ENCODE measurements at places on chromosomes 3 and 15. TPM values are rescaled to one million over a fixed set of nuclear protein-coding genes. Genes with fewer than 3 reads are reported as not detected.

The CSPG5 gene
- total RNA-seq = 23.3 TPM

The TRH gene
- total RNA-seq = 0.36 TPM

The ABHD14A gene
- total RNA-seq = 12.3 TPM

- DNase-seq = no peak
These were observed 25.9 kb downstream of the SNX33 start for GRCh38 chr15:75673426-75674235.

DNA sequence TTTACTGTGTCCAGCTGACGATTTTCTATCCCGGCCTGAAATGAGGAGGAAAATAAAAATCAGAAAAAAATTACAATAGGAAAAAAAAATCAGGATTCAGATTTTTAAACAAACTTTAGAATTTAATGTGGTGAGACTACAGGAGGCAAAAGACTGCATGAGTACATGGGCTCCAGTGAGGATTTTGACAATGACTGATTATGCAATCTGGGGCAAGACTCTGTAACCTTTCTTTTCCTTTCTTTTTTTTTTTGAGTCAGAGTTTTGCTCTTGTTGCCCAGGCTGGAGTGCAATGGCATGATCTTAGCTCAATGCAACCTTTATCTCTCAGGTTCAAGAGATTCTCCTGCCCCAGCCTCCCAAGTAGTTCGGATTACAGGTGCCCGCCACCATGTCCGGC, 29.9 kb downstream of the SPG11 start:
- no peak for DNase-seq

GRCh38 chr15:101264911-101265641, 12.2 kb downstream of the SELENOS start:
- no peak for DNase-seq

GRCh38 chr15:40836020-40836419, 7.5 kb upstream of the PPP1R14D start:
- DNase-seq = no peak

- DNase-seq = no peak
These were observed 196.1 kb downstream of the RYR3 start for GRCh38 chr15:33506781-33507296.

DNA sequence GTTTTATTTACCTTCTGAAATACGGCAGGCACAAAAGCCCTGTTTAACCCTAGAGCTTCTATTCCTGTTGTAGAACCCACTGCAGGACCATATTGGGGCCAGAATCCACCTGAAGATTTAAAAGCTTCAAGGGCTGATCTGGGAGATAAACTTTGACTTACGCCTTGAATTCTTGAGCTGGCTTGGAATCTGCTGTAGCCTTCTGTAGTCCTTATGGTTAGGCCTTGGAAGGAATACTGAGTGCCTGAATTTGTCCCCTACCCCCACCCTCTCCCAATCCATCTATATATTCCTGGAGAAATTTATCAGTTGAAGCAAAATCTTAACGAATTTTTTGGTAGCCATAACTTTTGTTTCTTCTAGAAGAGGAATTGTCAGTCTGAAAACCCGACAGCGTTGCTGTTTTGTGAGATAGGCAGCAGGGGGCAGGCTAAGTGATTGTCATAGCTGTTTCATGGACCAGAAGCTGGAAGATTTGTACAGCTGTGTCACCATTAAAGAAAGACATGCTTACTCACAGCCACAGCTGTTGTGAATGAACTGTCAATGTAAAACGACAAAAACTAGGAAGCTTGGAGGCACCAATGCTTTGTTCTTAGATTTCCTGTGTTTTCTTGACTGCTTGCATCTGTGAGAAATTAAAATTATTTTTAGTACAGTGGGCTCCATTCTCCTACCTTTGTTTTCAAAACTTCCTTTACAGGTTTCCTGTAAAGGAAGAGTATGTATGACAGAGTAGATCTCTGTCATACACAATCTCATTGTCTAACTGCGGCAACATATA, 12.8 kb downstream of the LXN start:
- DNase-seq = peak; percentile 43

All from neural crest cell (in vitro differentiated cells).